ENCODE measurements at places on chromosomes 7 and 10.

DNA sequence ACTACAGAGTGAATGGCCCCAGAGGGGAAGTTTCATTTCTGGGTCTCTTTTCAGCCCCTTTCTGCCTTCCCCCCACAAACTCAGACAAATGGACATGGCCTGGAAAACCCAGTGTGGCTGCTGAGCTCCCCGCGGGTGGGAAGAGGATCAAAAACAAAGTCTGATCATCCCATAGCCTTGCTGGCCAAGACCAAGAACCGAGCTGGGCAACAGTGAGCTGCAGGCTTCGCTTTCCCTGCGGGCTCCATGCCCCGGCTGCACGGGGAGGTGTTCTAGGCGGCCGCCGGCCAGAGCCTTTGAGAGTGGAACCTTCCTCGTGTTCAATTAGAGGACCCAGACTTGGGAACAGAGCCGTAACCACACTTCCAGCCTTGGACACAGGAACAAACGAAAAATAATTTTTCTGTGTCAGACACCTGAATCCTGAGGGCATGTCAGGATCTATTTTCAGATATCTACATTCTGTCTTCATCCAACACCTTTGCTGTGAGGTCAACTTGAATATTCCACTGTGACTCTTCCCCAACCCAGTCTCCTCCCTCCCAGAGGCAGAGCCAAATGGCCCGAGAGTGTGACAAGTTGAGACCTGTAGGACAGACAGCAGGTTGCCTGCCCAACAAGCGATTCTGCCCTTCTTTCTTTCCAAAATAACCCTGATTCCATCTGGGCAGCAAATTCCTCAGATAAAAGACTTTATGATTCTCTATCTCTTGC is 26.0 kb downstream of the WDR86 start:
- DNase-seq = no peak

DNA sequence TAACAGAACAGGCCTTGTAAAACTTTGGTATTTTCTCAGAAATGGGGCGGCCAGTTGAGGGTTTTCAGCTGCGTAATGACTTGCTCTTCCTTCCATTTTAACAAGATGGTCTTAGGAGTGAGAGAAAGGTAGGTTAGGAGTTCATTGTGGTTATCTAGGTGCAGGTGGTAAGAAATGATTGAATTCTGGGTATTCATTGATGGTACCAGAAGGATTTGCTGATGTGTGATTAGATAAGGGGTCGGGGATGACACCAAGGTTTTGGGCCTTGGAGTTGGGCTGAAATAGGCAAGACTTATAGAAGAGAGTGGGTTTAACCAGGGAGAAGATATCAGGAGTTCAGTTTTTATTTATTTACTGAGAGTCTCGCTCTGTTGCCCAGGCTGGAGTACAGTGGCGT is 2.6 kb downstream of the MDH2 start:
- DNase-seq = no peak

GRCh38 chr7:40622941-40623501 is 488.2 kb downstream of the SUGCT start:
- DNase-seq = no peak

DNA sequence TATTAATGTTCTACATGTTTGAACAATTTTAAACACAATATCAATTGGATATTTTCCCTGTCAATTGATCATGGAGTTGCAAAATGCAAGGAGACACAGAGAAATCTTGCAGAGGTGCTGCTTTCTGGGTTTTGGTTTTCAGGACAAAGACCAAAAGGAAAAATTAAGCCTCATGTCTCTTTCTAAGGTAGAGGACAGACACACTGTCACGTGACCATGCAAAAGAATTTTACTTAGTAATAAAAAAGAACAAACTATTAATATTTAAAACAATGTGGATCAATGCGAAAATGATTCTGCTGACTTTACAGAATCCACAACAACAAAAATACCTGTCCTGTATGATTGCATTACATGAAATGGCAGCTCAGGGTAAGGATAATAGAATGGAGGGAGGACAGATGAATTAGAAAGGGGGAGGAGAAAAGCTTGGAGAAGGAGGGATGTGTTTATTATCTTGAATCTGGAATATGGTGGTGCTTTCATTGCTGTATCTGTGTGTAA is 493.7 kb upstream of the NUPR2 start:
- no peak for DNase-seq

DNA sequence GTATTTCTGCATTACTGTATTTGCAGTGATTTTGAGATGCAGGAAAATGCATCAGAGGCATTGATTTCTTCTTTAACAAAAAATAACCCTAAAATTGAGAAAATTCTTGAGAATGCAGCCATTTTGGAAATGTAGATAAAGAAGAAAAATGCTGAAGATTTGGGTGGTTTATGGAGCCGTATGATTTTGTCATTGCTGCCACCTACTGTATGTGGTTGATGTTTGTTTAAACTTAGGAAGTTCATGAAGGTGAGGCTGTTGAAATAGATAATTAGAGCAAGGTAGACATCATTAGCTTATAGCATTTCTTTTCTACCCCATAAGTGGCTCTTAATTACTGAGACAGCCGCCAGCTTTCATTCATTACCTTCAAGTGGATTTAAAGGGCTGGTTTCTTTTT is 92.1 kb upstream of the SAMD8 start:
- no peak for DNase-seq

- DNase-seq = no peak
These were observed 26.9 kb downstream of the VPS41 start for GRCh38 chr7:38881947-38882684.

DNA sequence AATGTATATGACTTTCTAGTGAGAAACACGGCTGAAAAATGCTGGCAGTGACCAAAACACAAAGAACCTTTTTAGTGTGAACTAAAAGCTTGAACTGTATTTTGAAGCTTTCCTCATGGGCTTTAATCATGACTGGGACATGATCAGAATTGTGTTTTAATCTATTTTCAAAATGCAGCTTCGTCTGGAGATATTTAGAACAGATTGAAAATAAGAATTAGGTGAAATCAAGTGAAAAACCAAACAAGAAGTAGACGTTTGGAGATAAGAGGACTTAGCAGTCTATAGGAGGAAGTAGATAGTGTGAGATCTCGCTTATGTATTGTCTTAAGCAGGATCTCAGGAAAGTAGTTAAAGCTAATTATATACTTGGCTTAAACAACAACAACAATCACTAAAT is 865.4 kb upstream of the MBL2 start:
- DNase-seq = no peak

- no peak for DNase-seq
These were observed 23.7 kb downstream of the STAMBPL1 start for GRCh38 chr10:88903715-88904114.

GRCh38 chr10:32461203-32461602 is 15.3 kb downstream of the CCDC7 start:
- DNase-seq = no peak

- DNase-seq = no peak
These were observed 14.4 kb upstream of the PANK1 start for GRCh38 chr10:89659143-89660131.

GRCh38 chr7:26574476-26574875 is 282.8 kb downstream of the SNX10 start:
- DNase-seq = no peak

DNA sequence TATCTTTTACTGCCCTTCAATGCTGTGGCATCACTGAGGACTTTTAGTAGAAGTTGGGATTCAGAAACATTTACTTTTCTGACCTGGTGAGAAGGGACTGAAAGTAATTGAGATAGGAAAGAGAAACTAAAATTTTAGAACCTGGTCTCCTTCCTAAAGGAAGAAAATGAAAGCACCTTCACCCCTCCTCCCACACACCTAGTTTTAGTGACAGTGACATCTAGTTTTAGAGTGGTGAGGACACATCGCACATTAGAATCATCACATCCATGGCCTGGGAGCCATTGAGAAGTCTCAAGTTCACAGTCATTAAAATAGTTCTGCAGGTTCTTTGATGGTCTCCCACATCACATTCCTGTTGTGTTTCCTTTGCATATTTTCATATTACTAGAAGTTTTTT is 16.1 kb downstream of the TAS2R41 start:
- no peak for DNase-seq

DNA sequence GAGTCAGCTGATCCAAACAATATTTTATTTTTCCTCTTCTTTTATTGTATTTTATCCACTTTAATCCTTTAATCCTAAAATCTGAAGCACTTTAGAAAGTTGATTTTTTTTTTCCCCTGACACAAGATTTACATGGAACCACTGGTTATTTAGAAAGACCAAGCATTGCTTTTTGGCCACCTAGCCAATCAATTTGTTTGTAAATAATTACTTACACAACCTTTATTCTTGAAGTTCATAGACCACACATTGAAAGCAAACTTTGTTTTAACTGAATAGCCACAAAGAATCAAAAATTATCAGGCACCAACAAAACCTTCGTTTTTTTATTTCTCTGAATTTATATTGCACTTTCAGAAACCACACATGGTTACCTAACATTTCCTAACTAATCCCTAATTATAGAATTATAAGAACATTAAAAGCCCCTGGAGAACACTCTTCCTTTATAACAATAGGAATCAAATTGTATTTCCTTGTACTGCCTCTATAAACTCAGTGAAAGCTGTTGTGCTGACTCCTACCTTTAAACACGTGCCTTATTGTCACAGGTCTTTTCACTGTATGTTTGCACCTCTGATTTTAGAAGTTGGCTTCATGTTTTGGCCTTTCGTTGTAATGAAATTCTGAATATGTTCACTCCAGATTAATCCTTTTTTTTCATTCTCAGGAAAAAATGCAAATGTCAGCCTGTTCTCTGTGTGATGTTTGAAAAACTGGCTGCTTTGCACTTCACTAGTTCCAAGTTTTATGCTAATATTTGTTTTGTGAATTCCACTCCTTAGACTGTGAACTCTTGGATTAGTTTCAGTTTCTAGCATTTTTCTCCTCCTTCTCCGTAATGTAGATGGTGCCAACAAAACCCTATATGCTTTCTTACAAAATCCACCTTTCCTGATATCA is 1511.9 kb downstream of the REEP3 start:
- DNase-seq = no peak

DNA sequence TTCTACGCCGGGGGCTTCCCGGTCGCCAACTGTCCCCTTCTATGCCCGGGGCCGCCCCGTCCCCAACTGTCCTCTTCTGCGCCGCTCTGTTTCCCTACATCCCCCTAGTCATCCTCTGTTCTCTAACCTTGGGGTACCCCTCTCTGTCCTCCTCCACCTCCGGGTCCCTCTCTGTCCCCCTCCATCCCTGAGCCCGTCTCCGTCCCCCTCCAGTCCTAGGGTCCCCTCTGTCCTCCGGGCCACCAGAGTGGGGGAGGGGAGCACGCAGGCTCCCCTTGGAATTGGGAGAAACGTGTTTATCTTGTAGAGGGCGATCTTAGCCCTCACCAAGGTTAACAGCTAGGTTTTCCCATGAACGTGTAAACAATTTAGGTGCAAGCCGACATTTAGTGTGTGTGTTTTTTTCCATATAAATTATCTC is 852 bp upstream of the KLF6 start:
- DNase-seq = no peak

- no peak for DNase-seq
These were observed 53.9 kb upstream of the NRP1 start for GRCh38 chr10:33388382-33388781.

DNA sequence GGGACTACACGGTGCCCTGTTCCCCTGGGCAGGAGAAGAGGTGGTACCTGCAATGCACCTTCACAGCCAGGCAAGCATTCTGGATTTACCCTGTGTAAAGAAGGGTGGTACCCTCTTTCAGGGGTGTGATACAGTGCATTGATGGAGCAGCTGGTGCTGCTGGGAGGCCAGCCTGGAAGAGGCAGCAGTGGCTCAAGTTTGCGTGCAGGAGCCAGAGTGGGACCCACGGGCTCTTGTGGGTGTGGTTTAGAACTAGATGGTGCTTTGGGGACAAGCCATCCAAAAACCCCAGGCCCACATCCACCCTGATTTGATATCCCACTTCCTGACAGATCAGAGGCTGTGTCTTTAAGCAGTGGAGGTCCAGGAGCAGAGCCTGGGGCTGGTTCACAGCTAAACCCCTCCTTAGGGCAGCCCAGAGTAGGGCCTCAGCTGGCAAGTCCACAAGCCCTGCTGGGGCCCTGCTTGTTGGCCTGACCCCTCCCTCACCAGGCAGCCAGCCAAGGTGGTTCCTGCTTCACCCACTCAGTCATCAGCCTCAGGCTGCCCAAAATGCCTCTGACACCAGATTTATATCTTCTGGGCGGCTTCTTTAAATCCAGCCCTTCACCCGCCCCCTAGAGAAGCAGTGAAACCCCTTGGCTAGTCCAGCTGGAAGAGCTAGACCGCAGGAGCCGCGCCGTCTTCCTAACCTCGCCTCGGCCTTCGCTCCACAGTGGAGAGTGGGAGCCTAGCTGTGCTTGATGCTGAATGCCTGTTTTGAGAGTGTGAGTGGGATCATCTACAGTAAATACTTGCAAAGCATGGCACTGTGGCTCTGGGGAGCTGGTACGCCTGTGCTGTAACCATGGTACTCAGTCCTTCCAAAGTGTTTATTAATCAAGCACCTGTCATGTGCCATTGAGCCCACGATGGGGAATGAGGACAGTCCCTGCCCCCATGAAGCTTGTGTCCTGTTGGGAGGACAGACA is 1.4 kb upstream of the ASIC3 start:
- no peak for DNase-seq

GRCh38 chr7:51180092-51180491 is 136.5 kb downstream of the COBL start:
- DNase-seq = no peak

DNA sequence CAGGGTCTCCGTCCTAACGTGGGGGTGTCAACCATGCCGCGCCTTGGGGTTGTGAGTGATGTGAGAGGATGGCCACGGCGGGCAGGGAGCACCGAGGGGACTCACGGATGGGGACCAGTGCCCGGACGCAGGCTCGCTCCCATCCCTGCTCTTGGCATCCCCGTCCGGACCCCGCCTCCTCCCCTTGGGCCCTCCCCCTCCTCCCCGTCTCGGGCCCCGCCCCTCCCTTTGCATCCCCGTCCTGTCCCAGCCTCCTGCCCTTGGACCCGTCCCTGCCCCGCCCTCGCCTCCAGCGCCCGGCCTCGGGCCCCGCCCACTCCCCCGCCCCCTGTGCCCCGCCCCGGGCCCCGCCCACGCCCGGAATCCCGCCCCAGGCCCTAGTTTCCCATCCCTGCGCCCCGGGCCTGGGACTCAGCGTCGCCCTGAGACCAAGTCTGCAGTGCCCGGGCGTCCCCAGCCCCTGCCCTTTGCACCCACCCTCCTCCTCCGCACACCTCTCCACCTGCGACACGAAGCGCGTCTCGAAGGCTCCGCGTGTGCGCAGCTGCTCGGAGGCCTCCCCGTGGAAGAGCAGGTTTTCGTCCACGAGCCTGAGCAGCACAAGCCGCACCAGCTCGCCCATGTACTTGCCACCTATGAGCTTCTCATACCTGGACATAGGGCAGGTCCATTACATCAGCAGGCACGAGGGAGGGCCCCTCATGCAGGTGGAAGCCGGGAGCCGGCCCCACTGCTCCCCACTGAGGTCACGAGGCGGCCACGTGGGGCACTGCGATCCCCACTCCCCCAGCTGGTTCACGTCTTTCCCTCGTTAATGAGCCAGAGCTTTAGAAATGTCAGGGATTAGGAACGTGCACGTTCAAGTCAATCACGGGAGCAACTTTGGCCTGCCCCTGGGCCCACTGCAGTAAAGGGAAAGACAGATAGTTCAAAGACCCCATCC is 5.1 kb upstream of the MYL7 start:
- peak; percentile 15 for DNase-seq

DNA sequence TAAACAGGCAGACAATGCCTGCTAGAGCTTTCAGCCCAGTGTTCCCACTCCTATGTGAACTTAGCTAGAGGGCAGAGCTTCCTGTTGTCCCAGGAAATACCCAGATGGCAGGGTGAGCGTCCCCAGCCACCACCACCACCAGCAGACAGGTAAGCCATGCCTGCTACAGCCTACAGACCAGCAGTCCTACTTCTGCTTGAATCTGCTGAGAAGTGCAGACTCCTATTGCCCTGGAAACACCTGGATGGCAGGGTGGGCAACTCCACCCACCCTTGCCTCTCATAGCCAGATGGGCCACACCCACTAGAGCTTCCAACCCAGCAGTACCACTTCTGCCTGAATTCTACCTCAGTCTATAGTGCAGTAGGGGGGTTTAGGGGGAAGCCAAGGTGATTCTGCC is 64.4 kb downstream of the FBXL13 start:
- DNase-seq = no peak
